ENCODE measurements at places on chromosomes 11 and 22.

GRCh38 chr11:19378814-19379213 is 138.1 kb upstream of the E2F8 start:
- no peak for DNase-seq

GRCh38 chr11:92978271-92979111 is 9.0 kb downstream of the MTNR1B start:
- no peak for DNase-seq

GRCh38 chr22:30673136-30673535 is 5.5 kb upstream of the DUSP18 start:
- DNase-seq: no peak

GRCh38 chr11:114298710-114299109 is 2.5 kb downstream of the NNMT start:
- no peak for DNase-seq

DNA sequence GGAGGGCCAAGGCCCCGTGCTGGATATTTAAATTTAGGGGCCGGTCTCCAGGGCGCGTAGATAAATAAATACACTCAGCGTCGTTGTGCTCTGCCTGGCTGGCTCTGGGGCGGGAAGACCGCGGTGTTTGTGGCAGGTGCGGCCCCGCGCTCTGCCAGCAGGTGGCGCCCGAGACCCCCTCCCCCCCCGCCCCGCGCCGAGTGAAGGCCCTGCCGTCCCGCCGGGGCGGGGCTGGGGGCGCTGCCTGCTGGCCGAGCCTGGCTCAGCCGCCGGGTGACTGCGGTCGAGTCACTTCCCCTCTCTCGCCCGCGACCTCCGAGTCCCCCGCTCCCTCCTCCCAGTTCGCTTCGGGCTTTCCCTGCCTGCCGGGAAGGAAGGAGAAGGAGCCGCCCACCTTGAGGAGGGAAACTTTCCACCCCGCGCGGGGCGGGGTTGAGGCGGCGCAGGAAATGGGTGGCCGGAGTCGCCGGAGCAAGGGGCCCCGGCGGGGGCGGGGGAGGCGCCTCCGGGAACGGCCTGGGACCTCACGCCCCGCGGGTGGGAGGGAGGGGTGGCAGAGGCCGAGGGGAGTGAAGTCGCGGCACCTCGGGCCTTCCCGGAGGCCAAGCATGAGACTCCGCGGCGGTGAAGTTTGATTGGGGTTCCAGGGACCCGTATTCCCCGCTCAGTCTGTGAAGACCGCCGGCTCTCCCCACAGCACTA is 1.6 kb upstream of the EHBP1L1 start:
- DNase-seq: peak; percentile 78

DNA sequence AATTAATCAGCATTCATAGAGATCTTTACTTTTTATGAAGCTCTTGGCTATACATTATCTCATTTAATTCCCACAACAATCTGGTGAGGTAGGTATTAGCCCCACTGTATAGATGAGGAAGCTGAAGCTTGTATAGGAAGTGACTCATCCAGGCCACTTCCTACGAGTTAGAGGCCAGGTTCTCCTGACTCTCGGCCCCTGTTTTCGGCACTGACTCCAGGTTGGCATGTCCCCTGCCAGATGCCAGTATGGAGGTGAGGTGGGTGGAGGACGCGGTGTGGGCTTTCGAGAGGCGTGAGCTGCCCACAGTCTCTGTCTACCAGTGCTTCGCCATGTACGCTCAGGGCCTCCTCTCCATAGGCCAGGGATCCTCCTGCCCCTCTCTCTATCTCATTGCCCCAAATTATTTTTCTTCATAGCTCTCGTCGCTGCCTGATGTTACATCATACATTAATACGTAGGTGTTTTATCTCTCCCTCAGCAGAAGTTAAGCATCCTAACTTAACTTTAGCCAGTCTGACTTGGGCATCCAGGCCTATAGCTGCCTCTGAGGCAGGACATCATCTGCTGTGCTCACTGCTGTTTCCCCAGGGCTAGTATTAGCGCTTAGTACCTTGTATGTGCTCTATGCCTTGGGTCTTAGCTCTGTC is 9.0 kb downstream of the DGAT2 start:
- no peak for DNase-seq

DNA sequence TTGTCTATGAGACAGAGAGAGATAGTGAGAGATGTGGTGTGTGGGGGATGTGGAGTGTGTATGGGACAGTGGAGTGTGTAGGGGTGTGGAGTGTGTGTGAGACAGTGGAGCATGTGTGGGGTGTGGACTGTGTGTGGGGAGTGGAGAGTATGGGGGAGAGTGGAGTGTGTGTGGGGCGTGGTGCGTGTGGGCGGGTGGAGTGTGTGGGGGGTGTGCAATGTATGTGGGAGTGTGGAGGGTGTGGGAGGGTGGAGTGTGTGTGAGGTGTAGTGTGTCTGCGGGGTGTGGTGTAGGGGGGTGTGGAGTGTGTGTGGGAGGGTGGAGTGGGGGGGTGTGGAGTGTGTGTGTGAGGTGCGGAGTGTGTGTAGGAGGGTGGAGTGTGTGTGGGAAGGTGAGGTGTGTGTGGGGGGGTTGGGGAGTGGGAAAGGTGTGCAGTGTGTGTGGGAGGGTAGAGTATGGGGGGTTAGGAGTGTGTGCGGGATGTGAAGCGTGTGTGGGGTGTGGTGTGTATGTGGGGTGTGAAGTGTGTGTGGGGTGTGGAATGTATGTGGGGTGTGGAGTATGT is 356.9 kb downstream of the CADM1 start:
- DNase-seq: no peak

DNA sequence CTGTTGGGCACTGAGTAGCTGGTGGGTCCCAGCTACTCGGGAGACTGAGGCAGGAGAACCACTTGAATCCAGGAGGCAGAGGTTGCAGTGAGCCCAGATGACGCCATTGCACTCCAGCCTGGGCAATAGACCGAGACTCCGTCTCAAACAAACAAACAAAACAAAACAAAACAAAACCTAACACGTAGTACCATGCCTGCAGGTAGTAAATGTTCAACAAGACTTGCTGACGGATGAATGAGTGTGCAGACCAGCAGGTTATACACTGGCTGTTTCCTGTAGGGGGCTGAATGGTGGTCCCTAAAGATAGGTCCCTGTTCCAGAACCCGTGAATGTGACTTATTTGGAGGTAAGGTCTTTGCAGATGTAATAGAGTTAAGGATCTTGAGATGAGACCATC is 12.8 kb upstream of the MRGPRD start:
- DNase-seq: no peak

DNA sequence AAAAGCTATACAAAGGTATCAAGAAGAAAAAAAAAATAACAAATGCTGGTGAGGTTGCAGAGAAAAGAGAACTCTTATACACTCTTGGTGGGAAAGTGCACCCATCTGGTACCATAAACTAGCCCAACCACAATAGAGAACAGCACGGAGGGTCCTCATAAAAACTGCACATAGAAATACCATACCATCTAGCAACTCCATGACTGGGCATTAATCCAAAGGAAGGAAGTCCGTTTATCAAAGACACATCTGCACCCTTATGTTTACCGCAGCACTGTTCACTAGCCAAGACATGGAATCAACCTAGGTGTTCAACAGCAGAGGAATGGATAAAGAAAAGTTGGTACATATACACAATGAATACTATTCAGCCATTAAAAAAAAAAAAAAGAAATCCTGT is 10.8 kb upstream of the CLDN5 start:
- DNase-seq: no peak

DNA sequence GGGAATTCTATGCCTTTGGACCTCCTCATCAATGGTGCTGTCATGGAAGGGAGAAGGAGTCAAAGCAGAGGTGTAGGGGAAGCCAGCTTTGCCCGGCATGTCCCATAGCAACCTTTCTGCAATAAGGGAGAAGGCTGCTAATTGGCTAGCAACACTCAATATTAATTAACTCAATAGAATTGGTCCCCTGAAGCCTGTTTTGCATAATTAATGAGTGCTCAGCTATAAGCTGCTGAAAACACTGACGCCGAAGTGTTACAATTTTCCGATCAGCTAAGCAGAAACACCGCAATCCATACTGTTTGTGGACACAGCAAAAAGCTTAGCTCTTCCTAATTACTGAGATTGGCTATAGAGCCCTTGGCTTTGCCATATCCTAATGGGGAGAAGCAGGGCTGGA is 245.0 kb downstream of the CSNK2A3 start:
- DNase-seq: no peak

DNA sequence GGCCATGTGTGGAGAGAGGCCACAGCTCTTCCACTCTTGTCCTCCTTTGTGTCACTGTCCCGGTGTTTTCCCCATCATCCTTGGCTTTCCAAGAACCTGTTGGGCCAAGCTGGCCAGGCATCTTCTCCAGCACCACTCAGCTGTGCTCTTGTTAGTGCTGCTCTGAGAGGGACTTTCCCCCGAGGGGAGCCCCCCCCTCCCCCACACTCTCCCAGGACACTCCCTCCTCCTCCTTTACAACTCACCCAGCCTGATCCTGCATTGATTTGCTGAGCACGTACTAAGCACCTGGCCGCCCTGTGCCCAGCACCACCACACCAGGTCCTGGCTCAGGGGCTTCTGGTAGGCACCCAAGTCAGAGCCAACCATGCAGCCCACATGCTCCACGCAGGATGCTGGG is 13.2 kb downstream of the TP53AIP1 start:
- DNase-seq: no peak

DNA sequence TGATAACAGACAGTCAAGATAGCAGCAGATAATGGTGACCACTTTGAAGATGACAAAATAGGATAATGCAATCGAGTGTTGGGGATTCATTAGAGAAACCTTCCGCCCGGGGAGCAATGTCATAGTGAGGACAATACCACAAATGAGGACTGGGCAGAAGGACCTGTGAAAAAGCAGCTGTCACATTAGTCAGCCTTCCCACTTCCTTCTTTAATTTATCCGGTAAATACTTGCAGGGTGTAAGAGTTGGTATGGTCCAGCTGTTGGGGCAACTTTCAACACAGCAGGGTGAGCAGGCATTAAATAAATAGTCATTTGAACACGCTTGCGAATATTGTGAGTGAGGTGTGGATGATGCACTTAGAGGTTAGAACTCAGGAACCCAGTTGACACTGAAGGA is 132.5 kb upstream of the KIRREL3 start:
- no peak for DNase-seq

- no peak for DNase-seq
These were observed 45.9 kb upstream of the PPP6R3 start for GRCh38 chr11:68414496-68415221.

GRCh38 chr11:125157953-125158680 is 6.4 kb upstream of the PKNOX2 start:
- DNase-seq: no peak

- no peak for DNase-seq
These were observed 14.1 kb upstream of the ALKBH3 start for GRCh38 chr11:43866520-43866919.

- no peak for DNase-seq
These were observed 50.3 kb downstream of the TRIOBP start for GRCh38 chr22:37747080-37747714.

Data from activated CD4-positive, alpha-beta T cell treated with anti-CD3 and anti-CD28 coated beads, Interleukin-2, amount 50 U/mL, for 1 hour (primary cell).